Activated CD8-positive, alpha-beta T cell treated with anti-CD3 and anti-CD28 coated beads for 36 hours (primary cell): ENCODE measurements at places on chromosomes 1 and 21. TPM values are rescaled to one million over a fixed set of nuclear protein-coding genes. Genes with fewer than 3 reads are reported as not detected.

DNA sequence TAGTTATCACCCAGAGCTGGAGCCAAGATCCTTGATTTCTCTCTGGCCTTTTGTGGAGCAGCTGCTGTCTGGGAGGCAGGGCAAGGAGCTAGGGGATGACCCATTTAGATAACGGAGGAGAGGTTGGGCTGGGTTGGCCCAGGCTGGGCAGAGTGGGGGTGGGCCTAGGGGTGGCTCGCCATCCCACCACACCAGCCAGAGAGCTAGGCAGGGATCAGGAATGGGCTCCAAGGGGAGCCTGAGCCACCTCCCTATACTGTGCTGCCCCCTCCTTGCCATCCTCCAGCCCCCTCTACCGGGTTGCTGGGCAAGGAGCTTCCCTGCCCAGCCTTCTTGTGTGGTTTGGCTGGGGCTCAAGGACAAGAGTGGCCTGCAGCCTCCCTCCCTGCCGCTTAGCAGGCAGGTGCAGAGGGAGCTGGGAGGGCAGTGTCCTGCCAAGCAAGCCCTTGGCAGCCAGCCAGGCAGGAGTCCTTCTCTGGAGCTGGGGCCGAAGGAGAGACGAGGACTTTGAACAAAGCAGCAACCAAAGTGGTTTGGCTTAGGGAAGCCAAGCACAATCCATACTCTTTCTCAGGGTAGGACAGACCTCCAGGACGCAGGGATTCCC, 4.1 kb downstream of the NUAK2 start:
- no peak for DNase-seq
- no peaks in the 10 kb centered on the region for H3K36me3 ChIP-seq
- H3K4me1 ChIP-seq = peaks cover 78% of the 10 kb centered on the region
- H3K27me3 ChIP-seq = no peaks in the 10 kb centered on the region
- peak overlapping the region; percentile 73 for H3K27ac ChIP-seq

DNA sequence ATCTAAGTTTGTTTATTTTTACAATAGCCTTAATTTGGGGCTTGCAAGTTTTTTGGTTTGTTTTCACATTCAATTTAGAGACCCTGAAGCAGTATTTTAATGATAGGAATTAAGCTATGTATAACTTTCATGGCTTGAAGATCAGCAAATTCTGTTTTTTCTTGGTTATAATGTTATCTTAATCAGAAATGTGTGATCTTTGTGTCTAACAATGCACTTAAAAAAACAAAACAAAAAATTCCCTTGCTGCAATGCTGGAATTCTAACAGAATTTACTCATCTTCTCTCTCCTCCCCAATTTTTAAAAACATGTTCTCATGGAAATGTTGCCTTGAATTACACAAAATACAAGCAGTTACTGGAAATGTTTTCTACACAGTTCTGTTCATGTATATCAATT, 113.1 kb downstream of the OLFML2B start:
- DNase-seq = no peak
- no peak overlapping the region for H3K4me3 ChIP-seq
- peaks cover 12% of the 10 kb centered on the region for H3K4me1 ChIP-seq
- H3K27ac ChIP-seq = no peak overlapping the region

GRCh38 chr1:186374303-186375151, 526 bp downstream of the TPR start:
- no peaks in the 10 kb centered on the region for H3K27me3 ChIP-seq
- peaks cover 21% of the 10 kb centered on the region for H3K36me3 ChIP-seq
- DNase-seq = peak; percentile 65
- peak overlapping the region; percentile 97 for H3K27ac ChIP-seq
- H3K4me3 ChIP-seq = peak overlapping the region; percentile 99

DNA sequence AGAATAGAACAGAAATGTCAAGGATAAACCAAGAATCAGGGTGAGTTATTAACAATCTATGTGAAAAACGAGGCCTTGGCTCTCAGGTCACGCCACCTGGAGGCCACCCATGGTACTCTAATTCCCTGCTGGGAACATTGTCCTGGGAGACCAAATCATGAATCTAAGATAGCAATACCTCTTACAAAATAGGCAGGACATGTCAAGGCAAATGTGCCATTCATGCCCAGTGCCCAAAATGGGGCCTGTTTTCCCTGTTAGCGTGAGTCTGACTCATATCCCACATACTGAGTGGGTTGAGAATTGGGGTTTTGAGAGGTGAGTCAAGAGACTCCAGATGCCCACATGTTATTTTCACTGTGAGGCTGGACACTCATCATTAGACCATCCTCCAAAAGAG, 380.8 kb downstream of the HHIPL2 start:
- H3K4me3 ChIP-seq = no peak overlapping the region
- H3K27me3 ChIP-seq = peaks cover 5% of the 10 kb centered on the region
- peaks cover 1% of the 10 kb centered on the region for H3K4me1 ChIP-seq
- peaks cover 2% of the 10 kb centered on the region for H3K36me3 ChIP-seq
- H3K27ac ChIP-seq = no peak overlapping the region

GRCh38 chr1:183487674-183488442, 15.6 kb downstream of the SMG7 start:
- H3K36me3 ChIP-seq = peaks cover 13% of the 10 kb centered on the region
- no peak overlapping the region for H3K4me3 ChIP-seq
- peaks cover 57% of the 10 kb centered on the region for H3K4me1 ChIP-seq

DNA sequence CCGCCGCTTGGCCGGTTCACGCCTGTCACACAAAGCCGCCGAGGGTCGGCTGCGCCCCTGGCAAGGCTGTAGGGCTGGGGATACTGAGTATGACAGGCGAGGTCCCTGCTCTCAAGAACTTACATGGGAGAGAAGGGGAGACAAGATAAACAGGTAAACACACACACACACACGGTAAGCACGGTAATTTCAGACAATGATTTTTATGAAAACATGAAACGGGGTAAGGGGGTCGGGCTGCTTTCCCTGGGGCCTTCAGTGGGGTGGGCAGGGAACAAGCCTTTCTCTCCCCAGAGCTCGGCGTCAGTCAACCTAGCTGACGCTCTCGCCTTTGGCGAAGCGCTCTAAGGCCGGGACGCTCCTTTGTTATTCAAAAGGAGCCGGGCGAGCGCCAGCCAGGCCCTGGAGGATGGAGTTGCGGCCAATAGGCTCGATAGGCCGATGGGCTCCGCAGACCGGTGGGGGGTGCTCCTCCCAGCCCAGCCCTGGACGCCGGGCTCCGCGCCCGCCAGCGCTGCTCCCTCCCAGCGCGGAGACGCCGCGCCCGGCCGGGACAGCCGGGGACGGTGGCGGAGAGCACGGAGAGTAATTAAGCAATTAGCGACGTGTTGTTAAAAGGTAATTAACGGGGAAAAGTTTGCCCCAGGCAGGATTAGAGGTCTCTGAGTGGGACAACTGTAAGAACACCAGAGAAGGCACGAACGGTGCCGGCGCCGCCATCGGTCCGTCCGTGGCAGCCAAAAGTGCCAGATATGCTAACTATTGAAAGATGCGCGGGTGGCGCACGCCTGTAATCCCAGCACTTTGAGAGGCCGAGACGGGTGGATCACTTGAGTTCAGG, 950 bp upstream of the INKA2 start:
- H3K27ac ChIP-seq = no peak overlapping the region
- no peaks in the 10 kb centered on the region for H3K36me3 ChIP-seq
- peaks cover 34% of the 10 kb centered on the region for H3K27me3 ChIP-seq
- H3K4me3 ChIP-seq = peak overlapping the region; percentile 82
- DNase-seq = peak; percentile 23

GRCh38 chr1:111204201-111204982, 3.9 kb upstream of the DENND2D start:
- peak overlapping the region; percentile 99 for H3K4me3 ChIP-seq
- peaks cover 57% of the 10 kb centered on the region for H3K4me1 ChIP-seq
- peaks cover 18% of the 10 kb centered on the region for H3K36me3 ChIP-seq
- DNase-seq = peak; percentile 65

The CYP4A11 gene
- not detected for total RNA-seq

The ITGB2 gene
- total RNA-seq = 343 TPM

The C4BPA gene
- not detected for total RNA-seq

The IL6R gene
- 2.5 TPM for total RNA-seq
